ENCODE measurements at places on chromosomes 7 and 10. TPM values are rescaled to one million over a fixed set of nuclear protein-coding genes. Genes with fewer than 3 reads are reported as not detected.

Gene H2BK1
- total RNA-seq: not detected

Gene CHCHD2
- total RNA-seq: 725 TPM

Gene HTRA1
- 0.41 TPM for total RNA-seq

Gene ANKRD1
- total RNA-seq: not detected

DNA sequence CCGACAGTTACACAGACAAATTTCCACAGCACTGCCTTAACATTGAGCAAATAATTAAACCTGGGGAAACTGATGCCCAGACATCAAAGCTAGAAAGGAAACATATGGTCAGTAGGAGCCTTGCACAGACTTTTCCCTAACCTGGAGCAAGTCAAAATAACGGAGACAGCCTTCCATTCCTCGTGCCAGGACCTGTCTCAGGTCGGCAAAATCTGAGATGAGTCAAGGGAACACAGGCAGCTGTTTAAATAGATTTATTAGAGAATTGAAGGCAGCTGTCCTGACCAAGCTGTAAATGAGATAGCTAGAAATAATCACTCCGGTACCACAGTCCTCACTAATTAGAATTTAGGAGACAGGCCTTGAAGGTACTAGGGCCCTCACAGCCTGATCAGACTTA is 81.2 kb downstream of the RAMP3 start:
- no peak for DNase-seq

- no peak for DNase-seq
Observed at GRCh38 chr7:93835702-93836101, 54.9 kb downstream of the TFPI2 start.

- DNase-seq: no peak
Observed at GRCh38 chr10:43354330-43354635, 17.2 kb upstream of the FXYD4 start.

- no peak for DNase-seq
Observed at GRCh38 chr10:125788156-125789034, 12.8 kb upstream of the MMP21 start.

Data from activated T-cell treated with anti-CD3 and anti-CD28 coated beads, Interleukin-2, amount 50 U/mL, for 4 hours (primary cell).